Mesothelial cell of epicardium (in vitro differentiated cells): ENCODE measurements at places on chromosomes 11 and 22. TPM values are rescaled to one million over a fixed set of nuclear protein-coding genes. Genes with fewer than 3 reads are reported as not detected.
A peak's percentile ranks its signal among the peaks of the same experiment; 100 is the strongest.

UBQLNL gene
- 1.9 to 2.1 TPM (median 2.0 TPM) in 3 replicates for total RNA-seq

MMP27 gene
- total RNA-seq = not detected in 3 replicates

MMP13 gene
- not detected in 3 replicates for total RNA-seq

LPXN gene
- 5.1 to 6.2 TPM (median 5.8 TPM) in 3 replicates for total RNA-seq

GRCh38 chr22:31142285-31142684, 2.0 kb upstream of the PLA2G3 start:
- DNase-seq = no peak

GRCh38 chr22:38202437-38203089, 769 bp downstream of the MAFF start:
- DNase-seq = peak; percentile 69

DNA sequence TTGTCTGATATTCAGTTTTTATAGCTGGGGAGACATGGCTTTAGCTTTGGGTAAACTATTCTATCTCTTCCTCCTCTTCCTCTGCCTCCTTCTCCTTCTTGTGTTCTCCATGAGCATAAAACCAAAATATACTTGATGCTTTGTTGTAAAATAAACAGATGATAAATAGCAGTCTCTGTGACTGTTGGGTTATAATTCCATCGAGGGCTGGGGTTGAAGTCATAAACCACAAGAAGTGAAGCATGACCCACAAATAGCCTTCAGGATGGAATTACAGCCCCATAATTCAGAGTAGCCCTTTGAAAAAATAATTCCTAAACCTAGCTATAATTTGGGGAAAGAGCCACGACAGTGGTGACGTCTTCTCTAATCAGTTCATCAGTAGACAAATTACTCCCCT, 177.7 kb downstream of the SNX19 start:
- no peak for DNase-seq

- DNase-seq = no peak
Measured at GRCh38 chr11:79342686-79343085, 98.1 kb downstream of the TENM4 start.
